ENCODE measurements at places on chromosomes 5 and 9.

DNA sequence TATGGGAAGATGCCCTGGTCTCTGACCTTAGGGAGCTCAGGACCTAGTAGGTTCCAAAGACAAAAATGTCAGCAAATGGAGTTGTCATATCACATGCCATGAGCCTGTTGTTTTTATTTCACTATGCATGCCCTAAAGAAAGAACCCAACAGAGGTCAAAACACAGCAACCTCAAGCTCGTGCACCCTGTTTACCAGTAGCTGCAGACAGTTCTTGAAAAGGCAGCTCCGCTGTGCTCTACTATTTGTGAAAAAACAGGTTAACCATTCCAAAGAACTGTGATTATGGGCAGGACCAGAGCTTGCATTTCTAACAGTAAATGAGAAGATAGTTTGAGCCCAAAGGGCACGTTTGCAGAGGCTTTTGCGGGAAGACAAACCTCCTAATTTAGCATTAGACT, 22.8 kb downstream of the ITK start:
- ATAC-seq, result no peak

DNA sequence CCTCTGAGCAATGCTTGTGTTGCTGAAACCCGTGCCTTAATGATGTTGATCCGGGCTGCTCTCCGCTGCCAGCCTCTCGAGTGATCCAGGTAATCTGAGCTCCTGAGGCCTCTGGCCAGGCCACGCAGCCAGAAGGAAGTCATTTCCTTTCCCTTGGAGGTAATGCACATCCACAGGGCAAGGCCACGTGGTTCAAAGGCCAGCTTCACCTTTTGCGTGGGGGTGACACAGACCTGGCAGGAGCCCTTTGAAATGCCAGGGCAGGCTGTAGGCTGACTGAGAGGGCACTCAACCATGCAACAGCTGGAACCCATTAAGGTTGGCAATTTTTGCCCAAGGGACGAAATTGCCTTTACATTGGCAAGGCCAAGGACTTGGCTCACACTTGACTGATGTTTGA, 80.4 kb downstream of the LIX1 start:
- ATAC-seq, result no peak

DNA sequence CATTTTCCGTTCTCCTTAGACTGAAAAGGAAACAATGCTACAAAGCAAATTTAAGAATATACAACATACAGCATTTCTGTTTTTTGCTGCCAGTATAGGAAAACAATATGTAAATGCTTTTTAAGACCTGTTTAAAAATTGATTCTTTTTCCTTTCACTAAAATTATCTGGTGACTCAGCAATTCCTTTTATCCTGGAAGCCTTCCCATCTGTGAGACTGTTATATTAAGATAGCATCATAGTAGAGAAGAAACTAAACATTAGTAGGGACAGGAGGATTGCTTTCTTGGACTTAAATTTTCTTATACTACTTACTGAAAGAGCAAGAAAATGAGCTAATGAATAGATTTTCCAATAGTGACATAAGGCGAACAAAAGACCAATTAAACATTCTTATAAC, 30.0 kb upstream of the GPR21 start:
- peak; percentile 70 for ATAC-seq

GRCh38 chr9:98251551-98251950, 3.9 kb downstream of the TBC1D2 start:
- peak; percentile 6 for ATAC-seq

DNA sequence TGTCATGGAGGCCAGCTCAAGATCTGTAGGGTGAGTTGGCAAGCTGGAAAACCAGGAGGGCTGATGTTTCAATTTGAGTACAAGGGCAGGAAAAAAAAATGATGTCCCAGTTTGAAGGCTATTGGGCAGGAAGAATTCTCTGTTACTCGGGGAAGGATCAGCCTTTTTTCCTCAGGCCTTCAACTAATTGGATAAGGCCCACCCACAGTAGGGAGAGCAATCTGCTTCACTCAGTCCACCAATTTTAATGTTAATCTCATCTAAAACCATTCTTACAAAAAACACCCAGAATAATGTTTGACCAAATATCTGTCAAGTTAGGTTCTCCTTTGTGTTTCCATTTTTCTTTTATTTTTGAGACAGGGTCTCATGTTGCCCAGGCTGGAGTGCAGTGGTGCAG, 382.4 kb downstream of the ARRDC3 start:
- ATAC-seq, result no peak

GRCh38 chr5:11182441-11183080, 421.5 kb upstream of the DAP start:
- ATAC-seq, result peak; percentile 77

GRCh38 chr5:169389318-169389717, 88.4 kb upstream of the SLIT3 start:
- no peak for ATAC-seq

DNA sequence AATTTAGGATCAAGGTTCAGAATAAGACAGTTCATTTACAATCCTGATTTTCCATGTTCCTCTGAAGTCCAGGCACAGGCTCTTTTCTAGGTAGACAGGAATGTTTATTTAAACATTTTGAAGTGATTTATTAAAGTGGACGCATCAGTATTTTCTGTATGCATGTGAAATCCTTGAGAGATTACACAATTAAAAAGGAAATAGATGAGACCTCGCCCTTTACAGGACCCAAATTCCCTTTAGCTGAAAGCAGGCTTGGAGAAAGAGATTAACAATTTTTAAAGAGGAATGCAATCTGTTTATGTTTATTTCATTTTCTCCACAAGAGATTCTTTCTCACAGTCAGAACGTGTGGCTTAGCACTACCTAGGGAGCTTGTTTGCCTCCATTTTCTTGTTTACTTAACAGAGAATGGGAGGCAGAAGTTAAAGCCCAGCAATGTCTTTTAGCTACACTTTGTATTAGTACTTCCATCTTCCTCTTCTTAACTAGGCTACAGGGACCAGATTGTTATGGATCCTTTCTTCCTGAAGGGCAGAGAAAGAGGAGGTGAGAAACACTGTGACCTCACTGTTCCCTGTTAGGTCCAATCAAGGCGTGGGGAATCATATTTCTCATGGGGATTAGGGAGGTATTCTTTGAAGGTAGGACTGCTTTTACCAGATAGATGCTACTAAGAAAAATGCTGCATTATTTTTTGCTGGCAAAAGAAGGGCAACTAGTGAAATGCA, 416.0 kb downstream of the SH3GL2 start:
- no peak for ATAC-seq

- ATAC-seq, result no peak
These were observed 11.1 kb downstream of the MATR3 start for GRCh38 chr5:139304391-139305324.

- no peak for ATAC-seq
These were observed 125.4 kb downstream of the C5orf15 start for GRCh38 chr5:133842846-133843611.

DNA sequence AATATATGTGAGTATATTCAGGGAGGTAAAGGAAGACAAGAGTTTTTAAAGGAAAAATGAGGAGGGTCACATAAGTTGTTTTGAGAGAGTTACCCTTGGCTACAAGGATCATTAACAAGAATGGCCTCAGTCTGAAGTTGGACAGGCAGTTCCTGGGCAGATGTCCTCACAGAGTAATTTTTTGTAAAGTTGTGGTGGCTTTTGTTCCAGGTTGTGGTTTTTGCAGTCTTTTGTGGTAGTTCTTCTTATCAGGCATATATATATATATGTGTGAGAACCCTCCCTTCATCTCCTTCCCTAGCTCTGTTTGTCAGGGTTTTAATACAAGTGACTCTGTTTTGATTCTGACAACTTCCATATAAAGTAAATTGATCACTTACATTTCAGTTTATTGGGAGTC, 60.0 kb downstream of the CSNK1G3 start:
- ATAC-seq, result no peak

DNA sequence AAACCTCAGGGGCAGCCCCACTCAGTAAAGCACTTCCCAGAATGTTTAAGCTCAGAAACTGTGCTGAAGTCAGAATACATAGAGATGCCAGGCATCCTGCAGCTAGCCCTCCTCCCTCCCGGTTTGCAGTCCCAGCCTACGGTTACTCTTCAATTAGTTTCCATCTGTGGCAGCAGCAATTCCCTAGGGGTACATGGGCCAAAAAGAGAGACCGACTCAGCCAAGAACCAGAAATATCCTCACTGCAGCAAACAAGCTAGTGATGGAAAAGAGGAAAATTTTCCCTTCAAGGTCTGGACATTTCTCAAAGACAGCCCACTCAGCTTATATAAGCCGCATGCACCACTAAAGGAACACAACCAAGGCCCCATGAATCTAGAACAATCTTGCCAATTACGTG, 89.1 kb upstream of the PPP2R2B start:
- ATAC-seq, result no peak

- ATAC-seq, result no peak
These were observed 39.2 kb upstream of the GCNT4 start for GRCh38 chr5:75091597-75091996.

GRCh38 chr5:144581044-144581443, 410.4 kb downstream of the KCTD16 start:
- ATAC-seq, result no peak

DNA sequence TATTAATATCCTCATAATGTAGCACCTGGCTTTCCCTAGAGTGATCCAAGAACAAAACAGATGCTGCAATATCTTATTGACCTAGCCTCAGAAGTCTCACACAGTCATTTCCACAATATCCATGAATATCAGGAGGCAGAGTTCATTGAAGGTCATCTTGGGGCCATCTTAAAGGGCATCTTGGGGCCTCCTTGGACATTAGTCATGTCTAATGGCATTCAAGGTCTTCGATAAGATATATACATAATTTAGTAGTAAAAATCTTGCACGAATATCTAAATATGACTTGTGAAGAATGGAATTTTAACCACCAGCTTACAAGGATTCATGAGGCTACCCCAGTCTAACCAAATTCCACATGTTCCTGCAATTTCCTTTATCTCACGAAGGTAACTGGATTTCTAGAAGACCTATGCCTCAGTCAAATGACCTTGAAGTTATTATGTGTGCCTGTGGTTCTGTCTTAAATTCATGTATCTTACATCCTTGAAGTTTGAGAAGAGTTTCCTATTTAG, 163.6 kb upstream of the SPEF2 start:
- no peak for ATAC-seq

DNA sequence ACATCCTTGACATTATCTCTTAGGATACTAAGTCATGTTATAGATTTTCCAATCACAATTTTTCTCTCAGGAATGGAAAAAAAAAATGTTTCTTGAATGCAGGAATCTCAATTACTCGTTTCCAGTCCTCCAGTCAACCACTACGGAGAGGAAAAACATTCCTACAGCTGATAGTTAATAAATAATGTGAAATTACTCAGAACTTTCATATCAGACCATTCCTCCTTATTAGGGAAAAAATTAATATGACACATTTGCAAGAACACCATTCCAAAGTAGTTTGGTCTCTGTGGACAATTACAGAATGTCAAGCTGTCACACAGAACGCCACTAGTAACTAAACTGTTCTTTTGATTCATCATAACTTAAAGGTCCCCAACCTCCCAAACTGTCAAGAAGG, 31.5 kb downstream of the MED27 start:
- ATAC-seq, result no peak

GRCh38 chr9:123622711-123623241, 266.8 kb downstream of the CRB2 start:
- ATAC-seq, result no peak

GRCh38 chr5:114362197-114362976, 517 bp downstream of the KCNN2 start:
- peak; percentile 38 for ATAC-seq

DNA sequence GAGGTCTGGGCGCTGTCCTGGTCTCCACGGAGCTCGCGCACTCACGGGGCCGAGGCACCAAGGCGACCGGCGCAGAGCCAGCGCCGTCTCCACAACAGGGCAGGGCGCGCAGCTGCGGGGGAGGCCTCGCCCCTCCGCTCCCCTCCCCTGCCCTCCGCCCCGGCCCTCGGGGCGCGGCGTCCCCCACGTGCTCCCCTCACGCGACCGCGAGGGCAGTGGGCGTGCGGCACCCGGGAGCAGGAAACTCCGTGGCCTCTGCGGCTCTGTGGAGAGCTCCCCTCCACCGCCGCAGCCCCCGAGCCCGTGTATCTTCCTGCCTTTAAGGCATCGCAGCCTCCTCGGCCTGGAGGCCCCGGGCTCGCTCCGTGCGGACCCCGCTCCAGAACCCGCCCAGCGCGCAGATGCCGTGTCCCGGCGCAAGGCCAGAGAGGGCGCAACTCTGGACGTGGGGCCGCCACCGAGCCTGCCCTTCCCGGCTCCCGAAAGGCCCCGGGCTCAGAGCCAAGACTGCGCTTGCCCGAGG, 708 bp upstream of the TUBB4B start:
- ATAC-seq, result peak; percentile 45

DNA sequence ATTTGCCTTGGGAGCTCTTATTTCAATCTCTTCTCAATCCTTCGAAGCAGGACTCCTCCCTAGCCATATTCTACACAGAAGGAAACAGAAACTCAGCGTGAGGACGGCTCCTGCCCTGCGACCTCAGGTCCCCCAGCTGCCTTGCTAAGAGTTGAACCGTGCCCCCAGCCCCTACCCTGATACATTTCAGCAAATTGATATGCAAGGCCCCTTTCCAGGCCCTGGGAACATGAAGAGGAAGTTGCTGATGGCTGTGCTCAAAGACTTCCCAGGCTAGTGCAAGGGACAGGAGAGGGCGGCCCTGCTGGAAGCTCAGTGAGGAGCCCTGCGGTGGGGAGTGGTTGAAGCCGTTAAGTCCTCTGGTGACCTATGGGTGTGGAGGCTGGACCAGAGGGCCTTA, 41.5 kb downstream of the BOD1 start:
- ATAC-seq, result no peak
